ENCODE measurements at places on chromosomes 6 and 20. TPM values are rescaled to one million over a fixed set of nuclear protein-coding genes. Genes with fewer than 3 reads are reported as not detected.

DNA sequence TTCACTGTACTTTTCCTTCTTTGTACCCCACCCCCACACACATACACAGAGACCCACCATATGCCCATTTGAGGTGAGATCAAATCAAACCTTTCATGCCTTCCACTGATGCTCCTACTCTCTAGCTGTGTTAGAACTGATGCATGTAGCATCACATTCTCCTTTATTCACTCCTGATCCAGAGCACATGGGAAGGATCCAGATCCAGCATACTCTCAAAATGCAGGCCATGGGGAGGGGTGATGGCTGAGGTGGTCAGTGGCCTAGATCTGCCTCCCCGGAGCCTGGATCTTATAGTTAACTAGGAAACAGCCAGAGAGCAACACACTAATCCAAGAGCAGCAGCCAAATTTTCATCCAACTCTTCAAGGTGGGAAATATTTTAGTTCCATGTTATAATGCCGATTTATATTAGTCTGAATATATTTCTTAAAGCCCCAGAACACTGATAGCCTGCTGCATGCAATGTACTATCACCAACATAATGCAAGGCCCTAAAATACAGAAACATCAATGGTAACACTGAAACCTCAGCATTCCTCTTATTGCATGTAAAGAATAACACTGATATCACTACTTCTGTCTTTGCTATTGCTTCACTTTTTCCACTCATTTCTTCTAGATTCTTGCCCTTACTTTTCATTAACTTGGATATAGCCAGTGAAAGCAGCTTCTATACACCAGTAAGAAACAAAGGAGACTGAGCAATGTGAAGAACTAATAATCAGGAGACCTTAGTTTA lies 126.8 kb upstream of the BEND6 start:
- DNase-seq: no peak

DNA sequence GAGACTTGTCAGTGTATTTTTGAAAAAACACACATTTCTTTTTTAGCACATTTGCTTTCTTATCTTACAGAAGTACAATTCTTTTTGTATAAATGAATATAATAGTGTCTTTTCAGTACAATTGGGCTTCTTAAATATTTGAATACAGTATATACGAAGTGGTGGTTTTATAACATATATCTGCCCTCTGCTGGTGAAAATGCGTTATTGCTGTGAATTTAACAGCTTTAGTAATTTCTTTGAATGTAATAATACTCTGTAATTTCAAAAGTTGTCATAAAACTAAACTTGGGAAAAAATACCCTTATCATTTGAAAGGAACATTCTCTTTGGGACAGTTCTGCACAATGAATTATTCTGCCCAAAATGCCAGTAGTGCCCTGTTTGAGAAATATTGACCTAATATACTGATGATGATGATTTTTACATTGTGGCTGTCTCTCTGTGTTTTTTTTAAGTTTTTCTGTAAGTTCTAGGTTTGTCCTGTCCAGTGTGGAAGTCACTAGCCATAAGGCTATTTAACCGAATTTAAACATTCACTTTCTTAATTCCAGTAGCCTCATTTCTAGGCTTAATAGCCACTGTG lies 19.0 kb downstream of the SMAP1 start:
- peak; percentile 39 for DNase-seq

GRCh38 chr20:36085686-36086267 lies 68.8 kb upstream of the EPB41L1 start:
- peak; percentile 72 for DNase-seq

DNA sequence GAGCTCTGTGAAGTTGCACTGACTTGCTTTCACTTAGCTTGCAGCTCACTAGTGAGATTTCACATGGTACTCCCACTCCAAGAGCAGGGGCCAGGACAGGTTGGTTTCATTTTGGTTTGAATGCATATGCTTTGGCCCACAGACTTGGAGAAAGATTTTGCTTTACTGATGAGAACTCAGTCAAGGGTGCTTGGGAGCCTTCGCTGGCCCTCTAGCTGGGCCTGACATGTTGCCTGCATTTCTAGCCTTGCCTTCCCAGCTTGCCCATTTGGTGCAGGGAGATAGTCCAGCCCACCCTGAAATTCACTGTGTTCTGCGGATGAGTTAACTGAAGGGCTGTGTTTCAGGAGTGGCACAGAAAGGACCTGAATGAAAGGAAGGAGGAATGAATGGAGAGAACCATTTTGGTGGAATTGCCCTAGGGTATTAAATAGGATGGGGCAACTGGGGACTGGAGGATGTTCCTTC lies 1.9 kb downstream of the SGK1 start:
- DNase-seq: no peak

The CDYL gene
- 105 TPM for total RNA-seq

The TUBB1 gene
- 0.11 TPM for total RNA-seq

The SGK2 gene
- 34.3 TPM for total RNA-seq
